ENCODE measurements at places on chromosomes 5 and 9.

DNA sequence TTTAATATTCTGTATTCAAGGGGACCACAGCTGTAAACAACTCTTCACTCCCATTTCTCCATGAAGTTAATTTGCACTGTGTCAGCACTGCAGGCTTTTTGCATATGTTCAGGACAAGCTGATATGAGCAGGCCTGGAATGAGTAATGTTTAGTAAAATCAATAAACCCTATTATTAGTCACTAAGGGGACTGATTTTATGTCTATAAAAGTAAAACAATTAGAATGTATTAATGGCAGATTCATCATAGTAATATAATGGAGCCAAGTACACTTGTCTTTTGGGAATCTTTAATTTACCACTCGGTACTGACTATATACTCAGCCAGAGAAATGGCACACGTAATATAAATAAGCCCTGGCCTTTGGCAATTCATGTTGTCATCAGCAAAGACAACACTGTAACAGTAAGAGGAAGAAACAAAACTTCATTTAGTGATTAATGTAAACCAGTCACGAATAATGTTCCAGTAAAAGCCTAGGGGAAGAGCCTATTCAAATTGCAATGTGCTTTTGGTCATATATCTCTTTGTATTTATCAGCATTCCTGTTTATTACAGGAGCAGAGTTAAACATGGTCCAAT, 111.6 kb downstream of the ZNF608 start:
- DNase-seq = no peak

DNA sequence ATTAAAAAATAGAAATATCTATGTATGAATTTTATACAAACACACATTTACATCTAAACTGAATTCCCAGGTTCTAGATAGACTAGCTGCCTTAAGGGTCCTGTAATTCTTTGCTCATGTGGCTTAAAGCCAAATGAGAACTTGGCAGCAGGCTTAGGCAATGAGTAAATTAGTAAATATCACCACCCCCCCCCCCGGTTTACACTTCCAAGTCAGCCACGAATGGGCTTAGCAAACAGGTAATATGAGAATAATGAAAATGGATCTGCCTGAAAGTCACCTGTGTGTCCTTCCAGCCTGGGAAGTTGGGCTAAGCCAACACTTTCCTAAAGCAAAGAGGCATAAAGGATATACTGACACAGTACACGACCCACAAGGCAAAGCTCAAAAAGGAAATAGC, 108.6 kb downstream of the KLHL3 start:
- DNase-seq = no peak

DNA sequence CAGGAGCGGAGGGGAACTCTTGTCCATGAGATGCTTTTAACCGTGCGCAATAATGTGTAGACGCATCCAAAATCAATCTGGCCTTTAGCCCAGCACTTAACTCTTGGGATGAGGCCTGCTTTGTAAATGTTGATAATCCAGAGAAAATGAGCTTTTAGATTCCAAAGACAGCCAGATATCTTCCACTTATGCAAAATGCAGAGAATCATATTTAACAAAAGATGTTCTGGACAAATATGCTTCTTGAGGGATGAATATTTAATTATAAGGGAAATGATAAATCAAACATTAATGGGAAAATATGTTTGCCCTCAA, 5.6 kb downstream of the S1PR3 start:
- no peak for DNase-seq

- DNase-seq = no peak
These were observed 3.2 kb upstream of the PJA2 start for GRCh38 chr5:109412981-109413402.

DNA sequence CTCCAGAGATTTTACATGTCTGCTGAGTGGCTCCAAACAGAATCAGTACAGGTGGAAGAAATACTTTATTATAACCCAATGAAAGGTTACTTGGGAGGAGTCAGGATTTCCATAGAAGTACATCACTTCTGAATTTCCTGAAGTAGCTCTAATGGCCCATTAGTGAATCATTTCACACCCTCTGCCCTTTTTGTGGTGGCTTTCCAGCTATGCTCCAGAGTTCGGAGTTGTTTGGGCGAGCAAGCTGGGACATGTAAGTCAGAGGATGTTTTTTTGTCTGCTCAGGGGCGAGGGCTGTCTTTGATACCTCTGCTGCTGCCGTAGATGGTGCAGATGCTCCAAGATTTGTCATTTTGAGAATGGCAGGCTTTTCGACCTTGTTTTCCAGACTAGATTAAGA, 226.1 kb downstream of the GOLPH3 start:
- DNase-seq = no peak

DNA sequence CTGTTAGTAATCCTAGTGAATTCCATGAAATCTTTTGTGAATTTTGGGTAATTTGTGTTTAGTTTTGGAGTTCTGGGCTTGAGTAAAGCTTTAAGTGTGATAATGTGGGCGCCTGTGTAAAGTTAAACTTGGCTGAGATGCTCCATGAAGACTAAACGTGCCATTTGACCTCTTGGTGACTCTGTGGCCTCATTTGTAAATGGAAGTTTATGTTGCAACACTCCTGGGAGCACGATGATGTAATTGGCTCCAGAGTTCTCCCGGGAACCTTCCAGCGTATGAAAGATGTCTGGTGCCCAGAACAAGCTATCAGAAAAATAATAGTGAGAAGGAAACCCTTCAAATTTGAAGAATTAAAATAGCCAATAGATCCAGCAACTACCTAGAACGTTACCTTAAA, 981.2 kb downstream of the TLE4 start:
- DNase-seq = no peak

- DNase-seq = peak; percentile 76
These were observed 62.6 kb downstream of the NEK6 start for GRCh38 chr9:124320062-124320973.

GRCh38 chr5:84069608-84070179, 315.0 kb downstream of the EDIL3 start:
- DNase-seq = no peak

- no peak for DNase-seq
These were observed 104.4 kb downstream of the C5orf15 start for GRCh38 chr5:133863857-133864585.

GRCh38 chr9:111502506-111502905, 18.3 kb upstream of the ECPAS start:
- no peak for DNase-seq

- no peak for DNase-seq
These were observed 9.0 kb upstream of the ZDHHC21 start for GRCh38 chr9:14702200-14702720.

DNA sequence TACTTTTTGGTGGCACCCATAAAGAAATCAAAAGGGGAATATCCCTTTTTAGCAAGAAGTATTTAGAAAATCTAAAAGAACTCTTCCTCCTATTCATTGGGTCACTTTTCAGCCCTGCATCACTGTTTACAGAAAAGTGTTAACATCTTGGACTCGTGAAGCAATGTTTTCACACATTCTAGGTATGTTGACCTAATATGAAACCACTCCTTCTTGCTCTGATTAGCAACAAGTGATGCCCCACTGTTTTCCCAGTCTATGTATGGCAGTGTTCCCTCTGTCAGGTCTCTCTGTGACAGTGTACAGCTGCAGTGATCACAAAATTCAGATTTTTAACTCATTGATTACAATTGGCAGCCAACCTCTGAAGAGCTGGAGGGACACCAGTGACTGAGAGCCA, 148.2 kb upstream of the SLC12A2 start:
- DNase-seq = no peak

GRCh38 chr5:57754616-57755015, 272.0 kb upstream of the ACTBL2 start:
- DNase-seq = no peak

- DNase-seq = no peak
These were observed 15.5 kb upstream of the PAIP1 start for GRCh38 chr5:43572357-43572756.

- DNase-seq = peak; percentile 21
These were observed 17.0 kb downstream of the MRPL36 start for GRCh38 chr5:1782385-1783215.

- DNase-seq = no peak
These were observed 302.8 kb downstream of the EBF1 start for GRCh38 chr5:158796812-158797497.

DNA sequence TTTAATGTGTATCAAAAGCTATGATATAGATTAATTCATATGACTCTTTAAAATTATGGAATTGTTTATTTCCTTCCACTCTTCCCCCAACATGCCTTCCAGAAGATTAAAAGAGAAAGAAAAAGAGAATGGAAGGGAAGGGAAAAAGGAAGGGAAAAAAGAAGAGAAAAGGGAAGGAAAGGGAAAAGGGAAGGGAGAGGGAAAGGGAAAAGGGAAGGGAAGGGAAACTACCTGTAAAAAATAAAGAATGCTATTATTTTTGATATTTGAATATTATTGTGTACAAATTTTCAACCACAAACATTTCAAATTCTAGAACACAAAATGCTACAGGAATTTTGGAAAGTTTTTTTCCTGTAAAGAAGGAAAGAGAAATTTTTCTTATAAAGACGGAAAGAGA, 281.7 kb downstream of the SLCO4C1 start:
- DNase-seq = no peak

DNA sequence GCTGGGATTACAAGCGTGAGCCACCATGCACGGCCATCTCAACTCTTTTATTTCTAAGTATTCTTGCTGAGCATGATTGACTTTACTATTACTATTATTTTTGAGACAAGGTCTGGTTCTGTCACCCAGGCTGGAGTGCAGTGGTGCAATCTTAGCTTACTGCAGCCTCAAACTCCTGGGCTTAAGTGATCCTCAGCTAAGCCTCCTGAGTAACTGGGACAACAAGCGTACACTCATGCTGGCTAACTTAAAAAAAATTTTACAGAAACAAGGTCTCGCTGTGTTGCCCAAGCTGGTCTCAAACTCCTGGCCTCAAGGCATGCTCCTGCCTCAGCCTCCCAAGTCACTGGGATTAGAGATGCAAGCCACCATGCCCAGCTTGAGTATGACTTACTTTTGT, 443.7 kb downstream of the ARHGEF28 start:
- no peak for DNase-seq

- DNase-seq = no peak
These were observed 41.8 kb downstream of the COL27A1 start for GRCh38 chr9:114196979-114197622.

DNA sequence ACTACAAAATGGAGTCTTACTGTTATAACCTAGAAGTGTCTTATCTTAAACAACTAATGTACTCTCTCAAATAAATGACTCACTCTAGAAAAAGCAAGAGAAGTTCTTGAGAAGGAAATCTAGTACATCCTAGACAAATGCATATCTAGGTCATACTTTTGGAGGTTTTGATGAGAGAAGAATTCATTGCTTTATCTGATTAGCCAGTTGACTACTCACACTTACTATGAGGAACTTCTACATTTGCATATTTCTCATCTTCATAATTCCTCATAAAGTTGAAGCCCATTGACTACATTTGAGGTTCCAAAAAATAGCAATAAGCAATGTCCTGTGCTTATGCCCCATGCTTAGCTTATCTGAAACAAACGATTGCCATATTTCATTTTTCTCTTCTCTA, 2.8 kb downstream of the JAKMIP2 start:
- DNase-seq = no peak

DNA sequence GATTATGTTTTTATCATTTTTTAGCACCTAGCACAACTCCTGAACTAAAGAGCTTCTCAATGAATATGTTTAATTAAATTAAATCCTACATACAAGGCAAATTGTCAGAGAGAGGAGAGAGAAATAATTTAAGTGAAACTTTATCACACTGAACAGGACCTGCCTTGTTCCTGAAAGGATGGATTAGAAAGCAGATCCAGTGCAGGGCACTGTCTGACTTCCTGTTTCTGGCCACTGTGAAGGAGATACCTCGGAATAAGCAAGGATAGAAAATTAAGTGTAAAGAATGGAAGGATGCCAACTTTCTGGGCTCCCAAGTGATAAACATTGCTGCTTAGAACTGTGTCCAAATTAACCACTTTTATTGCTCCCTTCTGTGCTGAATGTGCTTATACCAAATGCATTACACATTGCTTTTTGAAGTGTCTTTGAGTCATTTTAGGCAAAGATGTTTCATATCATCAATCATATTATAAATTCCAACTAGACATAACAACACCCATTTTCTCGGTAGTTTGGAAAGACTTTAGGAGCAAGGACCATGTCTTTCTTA, 89.1 kb upstream of the SPDL1 start:
- no peak for DNase-seq

GRCh38 chr5:59036274-59036961, 453.5 kb downstream of the RAB3C start:
- peak; percentile 63 for DNase-seq

- peak; percentile 68 for DNase-seq
These were observed 132.2 kb downstream of the FBXO4 start for GRCh38 chr5:42057254-42057690.

- DNase-seq = no peak
These were observed 20.1 kb upstream of the FCN2 start for GRCh38 chr9:134860510-134860909.

- no peak for DNase-seq
These were observed 234.4 kb upstream of the ATP10B start for GRCh38 chr5:161086461-161086860.

GRCh38 chr9:80492221-80492620, 920.5 kb downstream of the TLE4 start:
- no peak for DNase-seq

GRCh38 chr9:17509701-17510100, 69.2 kb upstream of the SH3GL2 start:
- no peak for DNase-seq

GRCh38 chr9:114086607-114087006, 8.5 kb upstream of the AMBP start:
- no peak for DNase-seq

DNA sequence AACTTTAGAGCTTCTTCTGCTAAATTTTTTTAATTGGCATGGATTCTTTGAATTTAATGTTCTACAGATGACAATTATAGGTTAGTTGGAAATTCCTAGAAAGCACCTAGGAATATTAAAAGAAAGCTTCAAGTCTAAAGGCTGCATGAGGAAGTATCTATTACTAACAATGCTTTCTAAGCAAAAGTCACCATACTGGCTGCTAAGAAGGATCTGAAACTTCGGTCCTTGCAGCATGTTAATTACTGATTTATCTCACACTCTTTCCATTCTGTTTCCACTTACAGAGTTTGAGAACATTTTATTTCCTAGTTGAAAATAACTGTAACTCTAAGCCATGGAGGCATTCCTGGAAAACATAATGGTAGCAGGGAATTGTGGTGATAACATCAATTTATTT, 8.4 kb downstream of the SEMA6A start:
- no peak for DNase-seq

- no peak for DNase-seq
These were observed 1.4 kb upstream of the SLC36A2 start for GRCh38 chr5:151348789-151349188.

- DNase-seq = peak; percentile 48
These were observed 21.5 kb downstream of the IL6ST start for GRCh38 chr5:55973296-55973695.

- DNase-seq = no peak
These were observed 401.9 kb upstream of the IRX2 start for GRCh38 chr5:3153226-3153858.

- DNase-seq = no peak
These were observed 77.7 kb downstream of the ZNF354C start for GRCh38 chr5:179137643-179138567.

Measured in Caco-2 (cell line).